ENCODE measurements at places on chromosomes 7 and 10.

DNA sequence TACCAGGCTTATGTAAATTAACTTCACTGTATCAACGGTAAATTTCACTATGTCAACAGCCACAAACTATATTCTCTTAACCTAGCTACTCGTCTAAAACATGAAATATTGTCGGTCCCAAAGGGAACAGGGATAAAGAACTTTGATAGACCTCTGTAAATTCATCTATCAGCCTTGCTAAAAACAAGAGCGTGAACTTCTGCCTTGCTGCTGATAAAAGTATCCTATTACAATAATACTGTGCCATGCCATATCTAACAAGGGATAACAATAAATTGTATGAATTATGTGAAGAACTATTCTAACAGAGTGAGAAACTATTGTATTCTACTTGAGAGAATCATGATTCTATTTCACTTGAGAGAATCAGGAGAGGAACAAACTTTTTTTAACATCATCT is 117.2 kb downstream of the CNOT4 start:
- no peak for DNase-seq

DNA sequence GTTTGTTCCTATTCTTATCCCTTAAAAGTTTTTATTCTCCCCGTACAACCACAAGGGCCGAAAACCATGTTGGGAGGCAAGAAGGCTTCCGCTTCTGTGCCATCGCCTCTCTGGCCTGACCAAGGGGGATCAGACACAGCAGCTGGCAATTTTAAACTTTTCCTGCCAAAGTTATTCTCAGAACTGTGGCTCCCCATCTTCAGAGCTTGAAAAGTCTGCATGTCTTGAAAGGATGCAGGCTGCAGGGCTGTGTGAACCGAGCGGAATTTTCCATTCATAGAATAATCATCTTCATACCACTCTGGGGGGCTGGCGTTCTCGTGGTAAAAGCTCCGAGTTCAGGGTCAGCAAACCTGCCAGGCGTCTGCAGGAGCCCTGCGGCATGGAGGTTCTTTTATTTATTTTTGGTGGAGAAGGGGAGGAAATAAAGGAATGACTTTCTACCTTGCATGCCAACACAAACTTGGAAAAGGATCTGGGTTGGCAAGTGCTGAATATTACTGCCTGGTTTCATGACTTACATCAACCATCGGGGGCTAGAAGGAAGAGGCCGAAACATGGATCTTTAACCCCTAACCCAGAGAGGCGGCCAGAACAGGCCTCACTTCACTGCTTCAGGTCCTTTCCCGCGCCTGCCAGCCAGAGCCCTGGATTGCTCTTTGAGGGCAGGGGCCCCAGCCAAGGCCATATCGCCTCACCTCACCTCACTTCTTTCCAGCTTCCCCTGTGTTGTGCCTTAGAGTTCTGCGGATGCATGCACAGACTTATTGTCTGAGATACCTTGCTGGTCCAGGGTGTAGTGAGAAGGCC is 3.0 kb upstream of the NANOS1 start:
- DNase-seq = no peak

DNA sequence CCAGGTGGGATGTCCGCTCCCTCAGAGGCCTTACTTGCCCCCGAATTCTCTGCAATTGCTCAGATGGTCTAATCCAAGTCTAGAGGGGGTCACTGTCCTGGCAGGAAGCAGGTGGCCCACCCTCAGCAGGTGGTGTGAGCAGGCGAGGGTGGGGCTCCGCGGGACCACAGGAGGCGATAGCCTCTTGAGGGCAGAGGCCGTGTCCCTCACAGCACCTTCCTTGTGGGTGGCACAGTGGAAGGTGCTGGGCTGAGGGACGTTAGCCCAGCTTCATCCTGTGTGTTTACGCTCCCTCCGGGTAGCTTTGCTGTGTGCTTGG is 38.3 kb upstream of the INPP5A start:
- no peak for DNase-seq

DNA sequence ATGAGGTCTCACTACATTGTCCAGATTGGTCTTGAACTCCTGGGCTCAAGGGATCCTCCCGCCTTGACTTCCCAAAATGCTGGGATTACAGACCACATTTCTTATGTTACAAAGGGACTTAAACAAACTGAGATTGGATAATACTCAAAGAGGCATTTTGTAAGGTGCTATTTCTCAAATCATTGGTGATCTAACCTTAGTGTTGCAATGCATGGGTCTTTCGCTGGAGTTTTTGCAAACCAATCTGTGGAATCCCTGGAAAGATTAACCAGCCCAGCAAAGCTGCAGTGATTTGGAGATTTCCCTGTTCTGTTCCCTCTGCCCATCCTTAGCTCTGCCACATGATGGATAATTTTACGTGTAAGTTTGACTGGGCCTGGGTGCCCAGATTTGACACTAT is 20.4 kb upstream of the ECHDC3 start:
- DNase-seq = no peak

GRCh38 chr10:100715445-100716385 is 29.7 kb upstream of the PAX2 start:
- no peak for DNase-seq

DNA sequence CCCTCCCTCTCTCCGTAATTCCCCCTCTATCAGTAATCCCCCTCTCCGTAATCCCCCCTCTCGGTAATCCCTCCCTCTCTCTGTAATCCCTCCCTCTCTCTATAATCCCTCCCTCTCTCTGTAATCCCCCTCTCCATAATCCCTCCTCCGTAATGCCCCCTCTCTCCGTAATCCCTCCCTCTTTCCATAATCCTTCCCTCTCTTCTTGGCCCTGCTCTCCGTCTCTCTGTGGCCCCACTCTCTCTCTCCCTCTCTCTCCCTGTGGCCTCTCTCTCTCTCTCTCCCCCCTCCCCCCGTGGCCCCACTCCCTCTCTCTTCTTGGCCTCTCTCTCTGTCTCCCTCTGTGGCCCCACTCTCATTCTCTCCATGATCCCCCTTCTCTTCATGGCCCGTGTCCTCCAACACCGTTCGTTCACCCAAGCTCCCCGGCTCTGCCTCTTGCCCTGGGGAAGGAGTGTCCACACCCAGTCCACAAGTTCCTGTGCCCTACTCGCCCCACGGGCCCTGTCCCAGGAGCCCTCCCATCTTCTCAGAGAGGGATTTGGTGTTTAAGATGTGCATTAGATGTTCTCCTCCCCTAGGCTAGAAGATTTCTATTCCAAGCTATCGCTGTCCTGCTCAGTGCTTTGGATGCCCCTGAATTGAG is 19.8 kb downstream of the SHH start:
- DNase-seq = no peak

GRCh38 chr7:136061433-136061832 is 84.3 kb upstream of the MTPN start:
- no peak for DNase-seq

DNA sequence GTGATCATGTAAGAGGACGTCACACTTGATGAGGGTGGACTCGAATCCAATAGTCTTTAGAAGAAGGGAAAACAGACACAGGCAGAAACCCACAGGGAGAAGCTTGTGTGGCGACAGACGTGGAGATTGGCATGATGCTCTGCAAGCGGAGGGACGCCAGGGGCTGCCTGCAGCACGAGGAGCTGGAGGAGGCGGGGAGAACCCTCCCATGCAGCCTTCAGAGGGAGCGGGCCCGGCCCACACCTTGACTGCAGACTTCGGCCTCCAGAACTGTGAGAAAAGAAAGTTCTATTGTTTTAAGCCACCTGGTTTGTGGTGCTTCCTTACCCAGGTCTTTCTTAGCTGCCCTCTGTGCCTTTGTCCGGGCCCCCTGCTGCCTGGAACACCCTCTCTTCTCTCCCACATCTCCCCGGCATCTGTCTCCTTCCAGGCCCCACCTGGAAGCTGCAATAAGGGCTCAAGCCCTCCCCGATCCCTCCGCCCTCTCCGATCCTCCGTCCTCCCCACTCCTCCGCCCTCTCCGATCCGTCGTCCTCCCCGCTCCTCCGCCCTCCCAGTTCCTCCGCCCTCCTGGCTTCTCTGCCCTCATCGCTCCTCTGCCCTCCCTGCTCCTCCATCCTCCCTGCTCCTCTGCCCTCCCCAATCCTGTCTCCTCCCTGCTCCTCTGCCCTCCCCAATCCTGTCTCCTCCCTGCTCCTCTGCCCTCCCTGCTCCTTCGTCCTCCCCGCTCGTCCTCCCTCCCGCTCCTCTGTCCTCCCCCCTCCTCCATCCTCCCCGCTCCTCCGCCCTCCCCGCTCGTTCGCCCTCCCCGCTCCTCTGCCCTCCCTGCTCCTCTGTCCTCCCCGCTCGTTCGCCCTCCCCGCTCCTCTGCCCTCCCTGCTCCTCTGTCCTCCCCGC is 17.4 kb upstream of the PRKAG2 start:
- no peak for DNase-seq

GRCh38 chr10:89062861-89063260 is 72.3 kb downstream of the FAS start:
- no peak for DNase-seq

GRCh38 chr10:122373721-122374120 is 787 bp upstream of the PLEKHA1 start:
- no peak for DNase-seq

DNA sequence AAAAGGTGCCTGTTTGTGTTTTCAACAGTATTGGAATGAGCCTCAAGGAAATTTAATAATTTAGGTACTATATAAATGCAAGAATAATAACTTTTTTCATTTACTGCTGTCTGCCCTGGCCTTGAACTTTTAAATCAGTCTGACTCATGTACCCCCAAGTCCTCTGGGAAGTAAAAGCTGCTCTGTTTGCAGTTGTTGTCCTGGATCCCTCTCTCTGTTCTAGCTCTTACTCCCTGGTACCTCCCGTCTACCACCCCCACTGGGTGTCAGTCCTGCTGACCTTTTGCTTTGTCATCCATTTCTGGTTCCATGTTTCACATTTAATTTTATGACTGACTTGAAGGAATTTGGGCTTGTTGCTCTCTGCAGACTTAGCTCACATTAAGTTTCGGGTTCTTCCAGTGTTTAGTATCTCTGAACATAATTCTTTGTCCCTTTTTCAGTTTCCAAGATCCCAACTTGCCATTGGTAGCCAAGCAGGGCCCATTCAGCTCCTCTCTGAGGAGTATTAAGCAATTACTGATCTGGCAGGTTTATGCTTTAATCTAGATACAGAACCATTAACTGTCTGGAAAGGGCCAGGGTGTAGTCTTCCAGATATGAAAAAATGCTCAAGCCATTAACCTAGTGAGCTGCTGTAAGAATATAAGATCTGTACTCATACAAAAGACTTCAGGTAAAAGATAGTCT is 208.7 kb upstream of the FAM3C start:
- DNase-seq = no peak

DNA sequence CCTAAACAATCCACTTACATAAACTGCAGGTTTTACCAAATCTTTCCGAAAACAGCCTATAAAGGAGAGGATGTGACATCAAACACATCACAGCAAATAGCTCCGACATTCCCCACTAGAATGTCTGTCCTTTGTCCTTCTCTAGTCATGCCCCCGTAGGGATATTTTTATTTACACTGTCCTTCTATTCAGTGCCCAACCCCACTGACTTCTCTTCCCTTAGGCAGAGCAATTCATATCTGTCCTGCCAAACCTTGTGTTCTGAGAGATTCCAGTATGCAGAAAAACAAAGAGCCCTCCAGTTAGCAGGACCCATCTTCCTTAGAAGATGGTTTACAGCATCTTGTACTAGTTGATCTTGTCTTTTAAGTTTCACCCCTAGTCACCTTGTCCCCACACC is 5.4 kb upstream of the GLI3 start:
- DNase-seq = no peak

GRCh38 chr7:4168541-4168940 is 513.6 kb upstream of the FOXK1 start:
- DNase-seq = no peak

DNA sequence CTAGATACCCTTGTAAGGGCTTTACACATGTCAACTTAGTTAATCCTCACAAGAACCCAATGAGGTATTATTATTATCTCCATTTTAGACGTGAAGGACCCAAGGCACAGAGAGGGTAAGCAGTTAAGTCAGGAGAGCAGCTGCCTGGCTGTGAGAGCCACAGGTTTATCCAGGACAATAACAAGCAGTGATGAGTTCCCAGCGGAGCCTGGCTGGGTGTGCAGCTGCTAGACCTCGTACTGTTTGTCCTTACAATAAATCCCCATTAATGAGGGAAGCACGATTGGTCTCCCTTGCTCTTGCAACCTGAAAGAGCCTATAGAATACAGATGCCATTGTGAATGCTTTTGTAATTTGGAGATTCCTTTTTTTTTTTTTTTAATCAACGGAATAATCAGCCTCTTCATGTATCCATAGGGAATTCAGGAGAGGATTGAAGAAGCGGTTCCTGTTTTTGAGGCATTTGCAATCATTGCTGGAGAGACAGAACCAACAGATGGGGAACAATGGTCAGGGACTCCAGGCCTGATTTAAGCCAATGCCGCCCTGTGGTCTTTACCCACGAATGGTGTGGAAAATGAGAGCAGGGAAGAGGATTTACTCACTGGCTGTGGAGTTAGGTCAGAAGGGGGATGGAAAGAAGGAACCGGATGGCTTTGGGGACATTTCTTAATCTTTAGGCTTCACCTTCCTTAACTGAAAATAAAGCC is 12.3 kb upstream of the ASB4 start:
- DNase-seq = peak; percentile 24

- no peak for DNase-seq
Observed at GRCh38 chr10:100104300-100104699, 22.6 kb upstream of the CPN1 start.

DNA sequence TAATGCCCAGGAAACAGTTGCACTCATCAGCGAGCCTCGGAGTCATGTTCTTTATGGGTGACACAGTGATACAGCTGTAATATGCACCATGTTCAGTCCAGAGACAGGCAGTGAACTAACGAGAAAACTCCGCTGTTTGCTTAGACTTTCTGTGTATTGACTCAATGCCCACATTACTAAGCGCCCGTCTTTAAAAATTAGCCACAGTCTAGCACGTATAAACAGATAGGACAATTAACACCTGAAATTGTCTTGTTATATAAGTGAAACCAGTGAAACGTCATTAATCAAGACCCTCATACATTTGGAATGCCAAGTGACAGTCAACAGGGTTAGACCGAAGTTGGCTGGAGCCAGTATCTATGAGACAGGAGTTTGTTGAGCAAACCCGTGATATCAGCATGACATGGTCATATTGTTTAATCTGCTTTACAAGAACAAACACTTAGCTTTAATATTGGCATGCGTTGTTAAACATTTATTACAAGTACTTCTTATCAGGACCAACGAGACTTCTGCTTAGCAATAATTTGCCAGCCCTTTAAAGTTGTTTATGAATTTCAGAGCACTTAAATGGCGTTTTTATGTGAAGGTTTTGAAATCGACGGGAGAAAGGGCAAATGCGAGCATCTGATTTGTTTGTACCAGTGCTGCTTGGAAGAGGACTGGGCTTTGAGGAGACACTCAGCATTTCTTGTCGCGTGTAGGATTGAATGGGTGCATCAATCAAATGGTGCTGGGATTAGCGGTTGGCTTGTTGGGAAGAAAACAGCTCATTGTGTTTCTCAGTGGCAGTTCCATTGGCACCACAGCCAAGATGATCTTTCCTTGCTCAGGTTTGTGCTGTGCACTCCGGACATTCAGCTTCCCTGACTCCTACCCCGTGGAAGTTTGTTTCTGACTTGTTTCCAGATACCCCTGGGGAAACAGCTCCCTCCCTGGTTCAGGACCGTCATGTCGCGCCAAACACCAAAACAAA is 56.3 kb downstream of the CAMK1D start:
- no peak for DNase-seq
